GF-D8 (cell line): ENCODE measurements at places on chromosomes 6 and 20.

- DNase-seq = no peak
These were observed 15.4 kb upstream of the STMND1 start for GRCh38 chr6:17086469-17086868.

DNA sequence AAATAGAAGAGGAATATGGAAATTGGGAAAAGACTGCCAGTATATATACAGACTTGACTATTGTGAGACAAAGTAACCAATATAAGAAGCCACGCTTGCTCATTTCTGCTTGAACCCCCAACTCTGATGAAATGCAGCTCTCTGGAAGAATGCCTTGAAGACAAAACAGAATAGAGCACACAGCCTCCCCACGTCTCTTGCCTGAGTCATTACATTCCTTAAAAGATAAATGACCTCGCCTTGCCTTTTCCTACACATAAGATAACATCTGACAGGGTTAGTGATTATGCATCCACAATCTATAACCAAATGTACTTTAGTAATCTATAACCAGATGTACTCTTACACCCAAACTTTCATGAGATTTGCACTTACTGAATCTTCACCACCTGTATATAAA lies 141.1 kb upstream of the EEF1E1 start:
- no peak for DNase-seq

GRCh38 chr6:30743099-30744053 lies 889 bp upstream of the FLOT1 start:
- DNase-seq = no peak

- DNase-seq = peak; percentile 98
These were observed 551 bp downstream of the TREML2 start for GRCh38 chr6:41200296-41200900.

DNA sequence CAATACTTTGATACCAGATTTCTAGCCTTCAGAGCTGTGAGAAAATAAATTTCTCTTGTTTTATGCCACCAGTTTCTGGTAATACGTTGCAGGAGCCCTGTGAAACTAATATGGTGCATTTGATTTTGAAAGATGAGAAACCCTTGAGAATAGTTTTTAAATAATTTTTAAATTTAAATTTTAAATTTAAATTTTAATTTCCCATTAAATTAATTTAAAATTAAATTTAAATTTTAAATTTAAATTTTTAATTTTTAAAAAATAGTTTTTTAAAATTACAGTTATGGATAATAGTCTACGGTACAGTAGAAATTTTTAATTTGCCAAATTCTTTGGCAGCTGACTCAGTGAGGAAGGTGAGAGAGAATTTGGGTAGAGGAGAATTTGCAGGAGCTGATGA lies 68.6 kb upstream of the SLC24A3 start:
- no peak for DNase-seq

GRCh38 chr20:64038565-64039292 lies 2.7 kb downstream of the C20orf204 start:
- peak; percentile 53 for DNase-seq

DNA sequence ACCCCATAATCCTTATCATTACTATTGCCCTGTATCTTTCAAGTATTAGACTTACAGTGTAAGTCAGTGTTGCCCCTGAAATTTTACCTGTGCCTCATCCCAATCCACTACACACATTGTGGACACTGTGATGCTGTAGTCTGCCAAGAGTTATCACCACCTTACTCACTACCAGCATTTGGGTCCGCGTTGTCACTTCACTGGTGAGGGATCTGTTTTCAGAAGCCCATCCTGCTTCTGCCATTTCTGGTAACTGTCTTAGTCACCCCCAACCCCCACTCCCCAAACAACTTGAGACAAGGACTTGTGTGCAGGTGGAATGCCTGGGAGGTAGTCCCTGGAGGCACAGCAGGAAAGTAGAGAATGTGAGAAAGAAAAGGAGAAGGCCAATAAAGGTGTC lies 6.0 kb upstream of the RAB44 start:
- DNase-seq = no peak

- no peak for DNase-seq
These were observed 53.6 kb upstream of the ZNF337 start for GRCh38 chr20:25750220-25750764.
